ENCODE measurements at places on chromosomes 16 and 17.

- DNase-seq: no peak
These were observed 819.9 kb downstream of the KCNJ2 start for GRCh38 chr17:70989280-70989679.

DNA sequence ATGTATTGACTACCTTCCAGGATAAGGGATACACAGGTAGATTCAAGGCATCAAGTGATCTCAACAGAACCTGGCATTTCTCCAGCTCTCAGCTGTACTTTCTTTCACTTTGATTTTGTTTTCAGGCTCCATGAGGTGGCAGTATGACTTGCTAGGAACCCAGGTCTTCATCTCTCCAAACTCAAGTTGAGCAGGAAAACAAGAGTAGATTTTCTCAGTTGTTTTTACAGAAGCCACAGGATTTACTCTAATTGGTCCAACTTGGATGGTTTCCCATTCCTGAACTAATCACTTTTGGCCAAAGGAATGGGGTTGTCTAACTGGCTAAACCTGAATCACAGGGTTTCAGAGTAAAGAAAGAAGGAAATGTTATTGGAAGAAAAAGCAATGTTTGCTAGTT is 146.6 kb downstream of the TRIM37 start:
- DNase-seq: no peak

DNA sequence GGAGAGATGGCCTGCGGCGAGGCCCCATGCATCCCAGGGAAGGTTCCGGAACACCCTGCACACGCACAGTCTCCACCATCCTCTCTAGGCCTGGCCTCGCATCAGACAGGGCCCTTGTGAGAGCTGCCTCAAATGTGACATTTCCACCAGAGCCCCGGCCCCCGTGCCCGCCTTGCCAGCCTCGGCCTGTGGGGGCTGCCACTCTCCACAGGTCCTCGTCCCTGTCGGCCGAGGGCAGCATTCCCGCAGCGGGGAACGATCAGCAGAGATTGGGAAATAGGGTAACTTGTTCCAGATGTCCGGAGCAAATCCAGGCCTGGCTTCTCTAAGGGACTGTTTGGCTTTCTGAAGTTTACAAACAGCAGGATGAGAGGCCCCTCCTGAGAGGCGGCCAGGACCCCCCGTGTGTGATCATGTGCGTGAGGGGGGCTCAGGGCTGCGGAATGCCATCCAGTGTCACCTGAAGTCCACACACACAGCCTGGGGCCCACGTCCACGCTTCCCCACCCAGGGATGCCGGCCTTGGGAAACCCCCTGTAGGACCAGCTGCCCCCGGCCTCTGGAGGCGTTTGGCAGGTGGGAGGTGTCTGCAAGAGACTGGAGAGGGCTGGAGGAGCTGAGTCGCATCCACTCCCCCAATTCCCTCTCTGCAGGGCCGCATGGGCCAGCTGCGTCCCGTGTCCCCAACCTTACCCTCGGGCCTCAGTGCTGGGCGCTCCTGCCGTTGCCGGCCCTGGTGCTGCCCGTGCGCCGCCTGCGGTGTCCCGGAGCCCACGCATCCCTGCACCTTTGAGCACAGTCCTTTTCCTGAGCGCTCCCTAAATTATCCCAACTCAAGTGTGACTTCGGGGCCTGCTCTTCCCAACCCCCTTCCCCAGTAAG is 70.4 kb downstream of the ZDHHC7 start:
- no peak for DNase-seq

GRCh38 chr16:57023541-57024249 is 34.3 kb downstream of the NLRC5 start:
- DNase-seq: no peak

DNA sequence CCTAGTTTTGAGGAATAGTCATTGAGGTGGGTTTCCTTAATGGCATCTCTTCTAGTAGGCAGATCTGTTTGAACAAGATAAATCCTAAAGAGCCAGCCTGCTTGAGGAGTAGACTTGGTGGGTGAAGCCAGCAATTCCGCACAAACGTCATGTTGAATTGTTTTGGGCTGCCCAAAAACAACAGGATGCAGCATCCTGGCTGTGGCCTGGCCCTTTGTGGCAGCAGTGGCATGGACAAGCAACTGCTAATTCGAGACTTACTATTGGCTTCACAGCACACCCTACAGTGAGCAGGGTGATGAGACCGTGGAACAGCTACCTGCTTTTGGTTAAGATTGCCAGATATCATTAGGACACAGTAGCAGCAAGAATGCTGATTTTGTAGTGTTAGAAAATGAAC is 9.3 kb upstream of the VPS4A start:
- DNase-seq: no peak

Measured in vagina (tissue), 2 donors.